ENCODE measurements at places on chromosomes 1 and 21.
A peak's percentile ranks its signal among the peaks of the same experiment; 100 is the strongest.

GRCh38 chr1:182768963-182769362 lies 20.6 kb upstream of the NPL start:
- DNase-seq = no peak

- DNase-seq = no peak
Measured at GRCh38 chr1:185059950-185060571, 14.7 kb downstream of the RNF2 start.

- DNase-seq = no peak
Measured at GRCh38 chr1:32755098-32755809, 52.7 kb upstream of the SYNC start.

DNA sequence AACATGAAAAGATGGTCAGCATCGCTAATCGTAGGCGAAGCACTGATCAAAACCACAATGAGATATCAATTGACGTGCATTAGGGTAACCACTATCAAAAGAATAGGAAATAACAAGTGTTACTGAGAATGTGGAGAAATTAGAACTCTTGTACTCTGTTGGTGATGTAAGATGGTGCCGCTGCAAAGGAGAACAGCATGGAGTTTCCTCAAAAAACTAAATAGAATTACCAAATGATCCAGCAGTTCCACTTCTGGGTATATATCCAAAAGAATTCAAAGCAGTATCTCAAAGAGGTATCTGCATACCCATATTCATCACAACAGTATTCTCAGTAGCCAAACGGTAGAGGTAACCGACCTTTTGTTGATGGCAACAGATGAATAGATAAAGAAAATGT lies 8.3 kb upstream of the CD101 start:
- DNase-seq = no peak

GRCh38 chr1:76079475-76080227 lies 5.1 kb downstream of the ST6GALNAC3 start:
- no peak for DNase-seq

GRCh38 chr1:170077926-170078325 lies 3.4 kb upstream of the KIFAP3 start:
- DNase-seq = no peak

DNA sequence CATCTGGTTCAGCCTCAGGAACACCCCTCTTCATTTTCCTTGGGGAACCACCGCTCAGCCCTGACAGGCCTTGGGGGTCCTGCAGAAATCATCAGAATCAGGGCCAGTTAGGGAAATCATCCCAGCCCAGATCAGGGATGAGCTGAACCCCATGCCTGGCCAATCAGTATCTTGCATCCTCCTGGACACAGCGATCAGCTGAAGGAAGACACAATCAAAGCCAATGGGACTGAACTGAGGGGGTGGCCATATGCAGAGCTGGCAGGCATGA lies 395.4 kb downstream of the MATN1 start:
- no peak for DNase-seq

DNA sequence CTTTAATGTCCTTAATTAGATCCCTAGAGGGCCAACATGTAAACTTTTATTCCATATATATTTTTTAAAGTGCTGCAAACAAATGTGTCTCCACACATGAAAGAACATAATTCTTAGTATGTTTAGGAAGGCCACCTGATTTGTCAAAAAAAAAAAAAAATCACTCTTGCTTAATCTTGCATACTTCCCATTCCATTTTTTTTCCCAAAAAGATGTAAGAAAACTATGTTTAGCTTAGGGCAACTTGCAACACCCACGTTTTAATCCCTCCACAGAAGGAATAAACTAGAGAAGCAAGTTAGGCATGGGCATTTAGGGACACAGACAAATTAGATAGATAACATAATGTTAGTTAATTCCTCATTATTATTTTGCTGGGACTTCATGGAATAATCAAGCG lies 5.6 kb downstream of the YOD1 start:
- no peak for DNase-seq

DNA sequence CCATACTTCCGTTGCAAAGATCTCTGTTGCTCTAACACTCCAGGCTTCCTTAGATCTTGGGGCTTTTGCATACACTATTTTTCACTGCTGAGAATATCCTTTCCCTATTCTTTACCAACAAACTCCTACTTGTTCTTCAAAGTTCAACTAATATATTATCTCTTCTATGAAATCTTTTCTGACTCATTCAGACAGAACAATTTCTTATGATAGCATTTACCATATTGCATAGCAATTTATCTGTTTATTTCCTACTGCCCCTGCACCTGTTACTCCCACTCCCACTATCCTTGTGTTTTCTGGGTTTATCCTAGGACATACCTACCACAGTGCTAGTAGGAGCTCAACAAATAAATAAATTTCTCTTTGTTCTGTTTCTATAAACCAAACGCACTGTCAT lies 11.0 kb downstream of the GADD45A start:
- DNase-seq = no peak

GRCh38 chr1:44835738-44836675 lies 7.0 kb downstream of the PTCH2 start:
- DNase-seq = no peak

- DNase-seq = no peak
Measured at GRCh38 chr21:36193200-36193599, 36.6 kb downstream of the DOP1B start.

- no peak for DNase-seq
Measured at GRCh38 chr21:46181953-46182547, 2.2 kb downstream of the SPATC1L start.

GRCh38 chr1:22776035-22776613 lies 65.5 kb downstream of the EPHB2 start:
- no peak for DNase-seq

DNA sequence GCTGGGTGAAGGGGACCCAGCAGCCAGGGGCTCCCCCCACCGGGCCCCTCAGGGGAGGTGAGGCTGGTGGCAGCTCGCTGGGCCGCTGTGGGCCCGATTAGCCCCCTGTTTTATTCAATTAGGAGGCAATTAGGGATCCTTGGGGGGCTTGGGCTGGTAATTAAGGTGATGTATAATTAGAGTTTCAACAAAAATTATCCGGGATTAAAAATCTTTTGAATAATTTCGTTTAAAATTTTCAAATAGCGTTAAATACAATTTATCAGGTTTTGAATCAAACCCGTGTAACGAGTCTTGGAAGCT lies 4.1 kb downstream of the PRDM16 start:
- no peak for DNase-seq

- DNase-seq = no peak
Measured at GRCh38 chr1:77322061-77322900, 40.5 kb downstream of the AK5 start.

GRCh38 chr1:86758570-86758969 lies 54.2 kb downstream of the SH3GLB1 start:
- DNase-seq = no peak

DNA sequence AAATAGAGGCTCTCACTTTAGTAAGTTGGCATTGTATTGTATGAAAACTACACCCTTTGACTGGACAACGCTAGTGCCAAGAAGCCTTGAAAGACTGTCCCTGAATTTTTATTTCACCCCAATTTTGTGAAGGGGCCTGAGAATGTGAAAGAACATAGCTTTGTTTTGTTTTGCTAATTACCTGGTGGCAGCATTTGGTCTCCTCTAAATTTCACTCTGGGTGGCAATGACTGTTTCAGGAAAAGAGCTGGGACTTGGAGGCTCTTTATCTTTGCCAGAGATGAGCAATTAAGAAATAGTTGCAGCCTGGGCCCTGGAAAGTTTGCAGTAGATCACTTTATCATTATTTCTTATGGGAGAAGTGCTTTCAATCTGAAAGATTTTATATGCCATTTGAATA lies 117.6 kb downstream of the KCNK2 start:
- DNase-seq = no peak

DNA sequence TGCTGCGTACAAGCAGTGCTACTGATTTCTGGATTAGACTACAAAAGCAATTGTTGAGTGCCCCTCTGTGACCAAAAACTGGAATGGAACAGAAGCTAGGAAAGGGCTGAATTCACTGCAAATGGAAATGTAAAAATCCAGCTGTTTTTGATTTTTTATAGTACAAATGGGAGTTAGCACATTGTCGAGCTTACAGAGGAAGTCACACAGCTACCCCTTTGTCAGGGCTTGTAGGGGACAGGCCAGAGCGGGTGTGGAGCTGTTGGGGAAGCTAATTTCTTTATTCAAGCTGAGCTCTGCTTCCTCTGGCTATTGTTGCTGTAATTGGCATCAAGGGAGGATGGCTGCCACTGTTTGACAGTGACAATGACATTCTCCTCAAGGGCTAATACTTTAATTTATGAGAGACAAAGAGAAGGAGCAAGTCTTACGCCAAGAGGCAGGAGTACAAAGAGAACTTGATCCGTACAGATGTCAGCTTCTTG lies 96.1 kb downstream of the SLC35F3 start:
- DNase-seq = no peak

- no peak for DNase-seq
Measured at GRCh38 chr1:239733995-239734394, 347.6 kb downstream of the CHRM3 start.

- no peak for DNase-seq
Measured at GRCh38 chr1:205162301-205162700, 40.5 kb upstream of the RBBP5 start.

DNA sequence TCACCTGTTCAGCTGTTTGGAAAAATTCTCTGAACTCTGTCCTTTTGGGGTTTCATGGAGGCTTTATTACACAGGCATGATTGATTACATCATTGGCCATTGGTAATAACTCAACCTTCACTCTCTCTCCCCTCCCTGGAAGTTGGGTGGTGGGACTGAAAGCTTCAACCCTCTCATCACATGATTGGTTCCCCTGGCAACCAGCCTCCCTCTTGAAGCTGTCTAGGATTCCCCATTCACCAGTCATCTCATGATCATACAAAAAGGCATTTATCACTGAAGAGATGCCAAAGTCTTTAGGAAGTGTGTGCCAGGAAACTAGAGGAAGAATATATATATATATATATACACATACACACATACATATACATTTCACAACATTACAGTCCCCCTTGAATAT lies 228.5 kb downstream of the ZNF326 start:
- DNase-seq = no peak

- DNase-seq = peak; percentile 33
Measured at GRCh38 chr1:221672239-221672645, 69.6 kb downstream of the DUSP10 start.

DNA sequence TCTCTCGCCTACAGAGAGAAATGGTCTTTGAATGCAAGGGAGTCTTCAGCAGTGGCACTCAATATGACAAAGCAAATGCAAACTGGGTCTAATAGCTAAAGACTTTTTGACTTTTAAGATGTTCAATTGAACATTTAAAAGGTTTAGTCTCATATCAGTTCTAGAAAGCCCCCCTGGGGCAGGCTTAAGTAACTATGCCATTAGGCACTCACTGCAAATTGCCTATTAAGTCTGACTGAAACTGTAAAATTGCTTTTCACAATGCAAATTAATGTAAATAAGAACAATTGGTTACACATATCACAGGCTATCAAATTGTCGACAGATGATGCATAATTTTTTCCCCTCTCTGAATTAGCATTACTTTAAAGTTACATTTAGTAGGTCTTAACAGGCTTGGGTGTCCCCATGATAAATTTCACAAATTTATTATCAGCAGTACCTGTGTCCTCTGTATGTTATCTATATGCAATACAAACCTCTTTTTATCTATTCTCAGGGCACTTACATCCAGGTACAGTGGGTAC lies 329.1 kb downstream of the LRRIQ3 start:
- DNase-seq = no peak

DNA sequence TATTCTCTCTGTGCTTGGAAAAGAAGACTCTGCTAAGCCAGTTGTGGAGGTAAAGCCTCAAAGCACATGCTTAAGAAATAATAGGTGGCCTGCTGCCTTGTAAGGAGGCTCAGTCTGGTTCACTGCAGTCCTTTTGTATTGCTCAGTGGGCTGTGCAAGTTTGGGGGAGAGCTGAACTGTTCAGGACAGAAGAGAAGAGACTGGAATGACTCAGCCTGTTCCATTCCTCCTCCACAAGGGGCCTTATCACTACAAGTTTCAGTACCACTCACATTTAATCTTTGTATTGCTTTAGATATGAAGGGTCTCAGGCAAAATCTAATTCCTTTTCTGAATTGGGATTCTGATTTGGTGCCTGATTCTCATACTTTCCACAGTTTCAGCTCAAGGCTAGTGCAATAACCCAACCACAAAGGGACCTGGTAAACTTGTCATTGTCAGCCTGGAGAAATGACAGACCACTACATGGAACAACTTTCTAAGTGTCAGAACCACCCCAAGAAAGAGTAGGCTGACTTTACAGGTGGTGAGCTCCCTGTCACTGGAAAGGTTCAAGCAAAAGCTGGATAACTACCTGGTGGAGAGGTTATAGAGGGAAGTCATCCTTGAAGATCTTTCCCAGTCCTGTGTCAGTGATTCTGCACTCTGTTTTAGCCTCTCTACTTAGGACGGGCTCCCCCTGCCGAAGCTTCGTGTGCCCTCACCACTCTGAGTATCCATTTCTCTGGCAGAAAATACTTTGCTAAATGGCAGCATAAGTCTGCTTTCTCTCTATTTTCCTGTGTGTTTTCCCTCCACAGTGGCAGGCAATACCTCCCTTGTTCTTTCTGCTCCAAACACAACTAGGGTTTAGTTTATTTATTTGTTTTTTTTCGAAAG lies 162.9 kb upstream of the GJB5 start:
- DNase-seq = no peak

- no peak for DNase-seq
Measured at GRCh38 chr1:226569879-226570547, 21.4 kb downstream of the STUM start.

- no peak for DNase-seq
Measured at GRCh38 chr1:68113966-68114365, 63.5 kb upstream of the DIRAS3 start.

DNA sequence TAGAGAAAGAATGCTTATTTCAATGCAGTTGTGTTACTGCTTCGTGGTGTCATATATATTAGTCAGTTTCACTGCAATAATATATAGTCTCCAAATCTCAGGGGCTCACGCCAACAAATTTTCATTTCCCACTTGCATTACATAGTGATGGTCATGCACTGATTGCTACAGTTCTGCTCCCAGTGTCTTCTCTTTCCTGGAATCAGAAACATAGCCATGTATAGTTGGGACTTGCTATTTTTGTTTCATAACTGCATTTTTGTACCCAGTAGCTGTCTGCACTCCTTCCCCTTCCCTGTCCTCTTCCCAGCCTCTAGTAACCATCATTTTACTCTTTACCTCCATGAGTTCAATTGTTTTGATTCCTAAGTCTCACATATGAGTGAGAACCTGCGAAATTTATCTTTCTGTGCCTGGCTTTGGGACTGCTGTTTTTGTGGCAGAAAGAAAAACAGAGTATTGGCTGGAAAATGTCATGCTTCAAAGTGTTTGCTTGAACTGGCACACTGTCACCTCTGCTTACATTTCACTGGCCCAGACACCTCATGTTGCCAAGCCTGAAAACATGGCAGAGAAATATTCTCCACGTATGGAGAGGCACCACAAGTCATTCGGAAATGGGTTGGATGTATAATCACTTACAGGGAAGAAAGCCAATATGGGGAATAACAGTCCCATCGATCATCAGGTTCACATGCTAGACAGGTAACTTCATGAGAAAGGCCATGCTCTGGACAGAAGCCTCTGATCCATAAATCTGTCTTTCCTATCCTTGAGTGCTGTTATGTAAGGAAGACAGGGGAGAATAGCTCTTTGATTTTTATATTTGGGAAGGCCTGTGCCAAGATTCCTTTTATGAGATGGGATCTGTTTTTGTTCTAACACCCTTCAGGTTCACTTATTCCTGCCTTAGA lies 60.4 kb upstream of the BACH1 start:
- no peak for DNase-seq

All from brain pericyte (primary cell).